Activated T-helper 2 cell treated with anti-CD3 and anti-CD28 coated beads, Interferon-gamma antibody, Interleukin-2, Interleukin-4, amounts not matched to agents 10 μg/mL and 5 μg/mL and 100 μg/mL, durations not matched to agents 14 hours and 24 hours and 36 hours (primary cell): ENCODE measurements at places on chromosomes 6 and 20.
A peak's percentile ranks its signal among the peaks of the same experiment; 100 is the strongest.

- no peak for DNase-seq
Measured at GRCh38 chr20:53752971-53753879, 159.6 kb upstream of the ZNF217 start.

DNA sequence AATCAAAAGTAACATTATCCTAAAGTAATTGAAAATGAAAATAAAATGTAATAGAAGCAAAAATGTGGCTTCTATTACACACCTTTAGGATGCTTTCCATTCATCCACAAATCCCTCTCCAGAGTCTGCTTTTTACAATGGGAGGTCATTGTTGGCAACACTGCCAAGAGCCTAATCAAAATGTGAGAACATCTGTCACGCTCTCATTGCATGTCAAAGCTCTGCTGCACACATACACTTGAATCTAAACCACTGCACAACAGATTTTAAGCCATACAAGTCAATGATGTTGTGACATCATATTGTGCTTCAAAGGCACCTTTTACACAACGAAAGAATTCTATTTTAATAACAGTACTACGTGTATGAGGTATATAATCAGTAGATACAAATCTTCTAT lies 82.1 kb downstream of the PREP start:
- DNase-seq: no peak

GRCh38 chr20:826695-827323 lies 6.7 kb upstream of the FAM110A start:
- no peak for DNase-seq

DNA sequence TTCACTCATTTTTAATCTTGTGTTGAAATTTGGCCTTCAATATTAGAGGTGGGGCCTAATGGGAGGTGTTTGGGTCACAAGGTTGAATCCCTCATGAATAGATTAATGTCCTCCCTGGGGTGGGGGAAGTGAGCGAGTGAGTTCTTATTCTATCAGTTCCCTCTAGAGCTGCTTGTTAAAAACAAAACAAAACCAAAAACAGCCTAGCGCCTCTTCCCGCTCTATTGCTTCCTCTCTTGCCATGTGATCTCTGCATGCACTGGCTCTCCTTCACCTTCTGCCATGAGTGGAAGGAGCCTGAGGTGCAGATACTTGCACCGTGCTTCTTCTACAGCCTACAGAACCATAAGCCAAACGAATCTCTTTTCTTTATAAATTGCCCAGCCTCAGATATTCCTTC lies 89.6 kb upstream of the SLC35F1 start:
- no peak for DNase-seq

GRCh38 chr6:154304191-154304590 lies 52.4 kb downstream of the IPCEF1 start:
- DNase-seq: no peak

- DNase-seq: no peak
Measured at GRCh38 chr6:5936631-5937030, 70.1 kb downstream of the NRN1 start.

DNA sequence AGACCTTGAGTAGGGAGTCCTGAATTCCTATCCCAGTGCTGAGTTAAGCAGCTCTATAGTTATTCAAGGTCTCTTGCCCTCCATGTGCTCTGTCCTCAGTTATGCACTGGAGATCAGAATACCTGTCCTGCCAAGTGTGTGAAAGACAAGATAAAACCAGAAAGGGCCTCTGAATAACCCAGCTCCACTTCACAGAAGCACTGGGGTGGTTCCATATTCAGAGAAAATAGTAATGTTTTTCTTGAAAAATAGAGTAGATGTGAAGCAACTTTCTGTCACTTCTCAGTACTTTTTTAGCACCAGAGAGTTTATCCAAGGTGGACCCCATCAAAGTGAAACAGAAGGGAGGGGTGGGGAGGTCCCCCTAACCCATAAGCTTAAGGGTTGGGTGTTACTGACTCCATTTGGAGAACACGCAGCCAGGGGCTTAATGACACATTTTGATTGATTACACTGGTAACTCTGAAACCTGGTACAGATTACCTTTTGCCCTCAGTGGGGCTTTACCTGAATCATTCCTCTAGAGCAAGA lies 509.8 kb upstream of the JARID2 start:
- DNase-seq: no peak

DNA sequence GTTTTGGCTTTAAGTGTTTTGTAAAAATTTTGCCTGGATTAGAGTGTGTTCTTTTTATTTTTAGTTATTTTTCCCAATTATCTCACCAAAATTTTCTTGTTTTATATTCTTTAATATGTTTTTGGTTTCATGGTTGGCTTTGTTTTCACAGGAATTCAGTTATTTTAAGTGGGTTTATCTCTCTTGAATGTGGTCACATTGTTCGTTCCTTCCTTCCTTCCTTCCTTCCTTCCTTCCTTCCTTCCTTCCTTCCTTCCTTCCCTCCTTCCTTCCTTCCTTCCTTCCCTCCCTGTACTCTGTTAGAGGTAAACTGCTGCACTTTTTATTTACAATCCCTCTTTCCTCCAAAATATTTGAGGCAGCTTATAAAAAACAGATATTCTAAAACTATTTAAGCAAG lies 672.9 kb upstream of the CITED2 start:
- no peak for DNase-seq

DNA sequence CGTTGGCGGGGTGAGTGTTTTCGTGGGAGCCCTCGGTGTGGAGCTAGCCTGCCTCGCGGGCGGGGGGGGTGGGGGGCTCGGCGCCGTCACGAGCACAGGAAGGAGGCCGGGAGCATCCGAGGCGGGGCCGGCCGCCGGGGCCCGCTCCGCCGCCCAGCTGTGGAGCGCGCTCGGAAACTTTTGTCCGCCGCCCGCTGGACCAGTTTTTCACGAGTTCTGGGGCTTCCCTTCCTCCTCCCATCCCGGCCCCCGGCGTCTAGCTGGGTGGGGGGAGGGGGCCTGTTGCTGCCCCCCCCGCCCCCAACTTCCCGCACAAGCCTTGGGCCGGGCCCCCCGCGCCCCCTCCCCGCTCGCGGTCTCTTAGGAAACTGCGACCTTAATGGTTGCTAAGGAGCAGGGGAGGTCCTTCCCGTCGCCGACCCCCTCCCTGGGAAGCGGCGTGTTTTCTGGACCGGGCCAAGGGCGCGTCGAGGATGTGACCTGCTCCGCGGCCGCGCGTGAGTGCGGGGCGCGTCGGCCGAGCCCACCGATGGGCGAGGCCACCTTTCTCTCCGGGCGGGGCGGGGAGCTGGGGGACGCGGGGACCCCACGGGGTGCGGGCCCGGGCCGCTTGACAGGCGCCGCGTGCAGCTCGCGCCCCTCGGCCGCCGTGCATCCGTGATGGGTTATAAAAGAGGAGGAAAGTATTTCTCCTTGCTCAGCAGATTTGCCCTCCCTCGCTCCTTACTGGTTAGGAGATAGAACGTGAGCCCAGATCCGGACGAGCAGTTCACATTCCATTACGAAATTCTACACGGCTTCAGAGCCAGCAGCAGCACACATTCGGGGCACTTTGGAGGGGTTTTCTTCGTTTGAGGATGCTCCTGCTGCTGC lies 1.4 kb downstream of the RREB1 start:
- peak; percentile 24 for DNase-seq

DNA sequence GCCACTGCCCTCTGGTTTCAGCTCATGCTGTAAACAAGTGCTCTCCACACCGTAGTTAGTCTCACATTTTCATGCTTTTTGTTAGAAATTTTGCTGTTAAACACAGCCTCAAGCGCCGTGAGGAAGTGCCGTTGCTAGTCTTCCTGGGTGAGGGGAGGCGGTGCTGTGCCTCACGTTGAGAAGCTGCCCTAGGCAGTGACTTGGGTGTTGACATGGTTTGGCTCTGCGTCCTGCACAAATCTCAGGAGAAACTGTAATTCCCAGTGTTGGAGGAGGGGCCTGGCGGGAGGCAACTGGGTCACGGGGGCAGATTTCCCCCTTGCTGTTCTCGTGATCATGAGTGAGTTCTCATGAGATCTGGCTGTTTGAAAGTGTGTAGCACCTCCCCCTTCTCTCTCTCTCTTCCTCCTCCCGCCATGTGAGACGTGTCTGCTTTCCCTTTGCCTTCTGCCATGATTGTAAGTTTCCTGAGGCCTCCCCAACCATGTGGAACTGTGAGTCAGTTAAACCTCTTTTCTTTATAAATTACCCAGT lies 95.8 kb downstream of the ERMARD start:
- DNase-seq: no peak

GRCh38 chr6:169804427-169804826 lies 53.0 kb downstream of the ERMARD start:
- DNase-seq: no peak

DNA sequence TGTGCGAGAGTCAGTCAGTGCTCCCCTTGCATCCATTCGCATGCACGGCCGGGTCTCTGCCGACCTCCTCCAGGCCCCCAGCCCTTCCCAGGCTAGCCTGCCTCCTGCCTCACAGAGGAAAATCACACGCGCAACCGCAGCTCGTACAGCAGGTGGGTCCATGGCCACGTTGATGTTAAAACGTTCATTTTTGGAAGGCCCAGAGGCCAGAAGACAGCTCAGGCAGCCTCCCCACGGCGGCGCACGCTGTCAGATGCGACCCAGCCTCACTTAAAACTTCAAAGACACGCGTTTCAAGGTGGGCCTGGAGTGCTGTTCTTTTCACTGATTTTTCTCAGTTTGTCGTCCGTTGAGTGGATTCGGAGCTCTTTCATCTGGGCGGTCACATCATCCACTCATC lies 276.5 kb downstream of the SMOC2 start:
- no peak for DNase-seq

GRCh38 chr6:43001843-43002242 lies 11.9 kb downstream of the MEA1 start:
- no peak for DNase-seq

GRCh38 chr6:136745300-136745699 lies 47.0 kb downstream of the MAP3K5 start:
- no peak for DNase-seq

DNA sequence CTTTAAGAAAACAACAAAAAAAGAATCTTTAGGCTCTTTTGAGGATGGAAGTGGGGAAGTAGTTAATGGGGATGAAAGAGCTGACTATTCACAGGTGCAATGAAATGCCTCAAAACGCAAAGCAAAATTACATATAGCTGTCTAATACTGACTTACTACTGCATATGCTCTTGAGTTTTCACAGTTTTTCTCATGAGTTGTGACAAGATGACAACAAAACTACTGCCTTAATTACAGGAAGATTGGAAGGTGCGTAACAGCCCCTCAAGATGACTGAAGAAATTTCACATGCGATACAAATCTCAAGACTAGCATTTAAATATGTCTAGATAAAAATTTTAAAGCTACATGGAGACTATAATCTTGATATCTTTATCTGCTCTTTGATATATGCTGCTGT lies 547.8 kb upstream of the POU3F2 start:
- no peak for DNase-seq

DNA sequence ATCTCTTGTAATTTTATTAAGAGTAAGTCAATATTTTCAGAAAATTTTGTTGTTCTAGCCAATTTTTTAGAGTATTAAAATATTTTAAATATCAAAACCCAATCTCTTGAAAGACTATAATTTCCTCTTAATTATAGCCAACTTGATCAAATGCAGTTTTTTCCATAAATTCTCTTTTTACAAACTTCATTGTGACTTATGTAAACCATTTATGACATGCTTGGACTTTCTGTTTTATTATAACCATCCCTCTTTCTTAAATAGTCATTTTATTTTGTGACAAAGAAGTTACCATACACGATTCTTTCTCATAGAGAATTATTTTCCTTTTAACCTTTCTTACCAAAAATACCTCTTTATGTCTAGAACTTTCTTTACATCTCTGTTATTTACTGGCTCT lies 1075.5 kb downstream of the KHDRBS2 start:
- DNase-seq: no peak

DNA sequence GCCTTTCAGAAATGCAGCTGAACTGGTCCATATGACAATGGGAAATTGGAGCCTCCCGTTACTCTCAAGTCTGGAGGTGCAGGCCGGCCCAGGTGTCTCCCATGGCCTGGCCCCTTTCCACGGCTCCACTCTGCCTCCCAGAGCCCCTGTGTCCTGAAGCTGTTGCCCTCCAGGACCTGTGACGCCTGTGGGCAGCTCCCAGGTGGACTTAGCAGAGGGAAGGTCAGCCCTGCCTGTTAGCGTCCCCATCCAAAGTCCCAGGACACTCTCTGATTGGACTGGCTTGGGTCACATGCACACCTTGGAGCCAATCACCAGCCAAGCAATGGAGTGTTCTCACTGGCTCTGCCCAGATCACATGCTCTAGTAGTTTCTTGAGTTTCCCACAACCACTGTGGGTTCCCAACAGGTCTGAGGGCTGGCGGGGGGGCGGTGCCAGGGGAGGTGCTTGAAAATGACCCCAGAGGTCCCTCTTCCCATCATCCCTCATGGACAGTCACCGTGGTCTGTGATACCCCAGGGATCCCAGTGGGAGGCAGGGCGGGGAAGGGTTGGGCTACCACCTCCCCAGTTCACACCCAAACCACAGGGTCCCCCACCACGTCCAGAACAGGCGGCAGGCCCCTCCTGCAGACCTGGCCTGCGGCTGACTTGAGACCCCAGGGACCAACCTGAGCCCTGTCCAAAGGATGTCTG lies 135.6 kb downstream of the TAF4 start:
- no peak for DNase-seq

DNA sequence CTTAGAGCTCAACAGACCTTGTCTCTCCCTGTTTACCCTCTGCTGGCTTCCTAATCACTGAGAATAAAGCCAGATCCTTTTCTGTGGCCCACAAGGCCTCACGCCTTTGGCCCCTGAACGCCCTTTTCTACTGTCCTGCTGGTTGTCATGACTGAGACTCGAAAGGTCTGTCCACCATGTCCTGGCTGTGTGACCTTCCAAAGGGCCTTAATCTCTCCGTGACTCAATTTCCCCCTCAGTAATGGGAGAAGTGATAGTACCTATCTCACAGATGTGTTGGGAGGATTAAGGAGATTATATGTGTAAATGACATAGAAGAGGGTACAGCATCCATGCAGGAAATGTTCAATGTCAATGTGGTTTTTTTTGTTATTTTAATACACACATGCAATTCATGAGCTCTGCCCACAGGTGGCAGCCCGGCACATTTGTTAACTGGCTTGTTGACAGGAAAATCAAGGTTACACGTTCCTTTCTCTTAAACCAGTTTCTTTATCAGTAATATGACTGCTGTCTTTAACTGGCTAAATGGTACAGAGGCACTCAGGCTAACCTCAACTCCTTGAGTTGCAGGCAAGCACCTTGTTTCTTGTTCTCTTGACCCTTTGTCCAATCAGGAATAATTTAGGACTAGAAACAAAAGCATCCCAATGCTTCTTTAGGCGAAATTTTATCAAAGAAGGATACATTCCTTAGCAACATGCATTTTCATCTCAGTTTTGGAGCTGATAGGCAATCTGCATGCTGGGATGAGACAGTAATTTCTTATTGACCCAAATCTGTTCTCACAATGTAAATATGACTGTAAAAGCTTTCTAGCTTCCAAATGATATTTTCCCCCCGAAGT lies 16.6 kb downstream of the SLC22A1 start:
- DNase-seq: peak; percentile 58

GRCh38 chr6:52790861-52791260 lies 12.8 kb downstream of the GSTA1 start:
- no peak for DNase-seq
